Thoracic aorta (tissue), 2 donors: ENCODE measurements at places on chromosomes 1 and 21.

- no peak for DNase-seq
Measured at GRCh38 chr21:32597205-32597604, 11.9 kb upstream of the TCP10L start.

DNA sequence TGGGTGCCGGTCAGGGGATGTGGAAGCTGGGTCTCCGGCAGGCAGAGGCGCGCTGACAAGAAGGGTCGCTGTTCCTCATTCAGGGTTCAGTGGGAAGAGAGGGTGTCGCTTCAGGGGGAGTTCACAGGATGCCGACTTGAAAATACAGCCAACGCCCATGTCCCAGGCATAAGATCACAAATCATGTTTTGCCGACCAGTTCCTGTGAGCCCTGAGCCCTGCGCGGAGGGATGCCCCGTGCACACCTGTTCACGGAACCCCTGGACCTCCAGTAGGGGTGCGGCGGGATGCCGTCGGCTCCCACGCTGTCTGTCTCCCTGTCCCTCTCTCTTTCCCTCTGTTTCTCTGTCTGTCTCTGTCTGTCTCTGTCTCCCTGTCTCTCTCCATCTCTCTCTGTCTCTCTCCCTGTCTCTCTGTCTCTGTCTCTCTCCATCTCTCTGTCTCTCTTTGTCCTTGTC lies 26.8 kb downstream of the TP73 start:
- no peak for DNase-seq

DNA sequence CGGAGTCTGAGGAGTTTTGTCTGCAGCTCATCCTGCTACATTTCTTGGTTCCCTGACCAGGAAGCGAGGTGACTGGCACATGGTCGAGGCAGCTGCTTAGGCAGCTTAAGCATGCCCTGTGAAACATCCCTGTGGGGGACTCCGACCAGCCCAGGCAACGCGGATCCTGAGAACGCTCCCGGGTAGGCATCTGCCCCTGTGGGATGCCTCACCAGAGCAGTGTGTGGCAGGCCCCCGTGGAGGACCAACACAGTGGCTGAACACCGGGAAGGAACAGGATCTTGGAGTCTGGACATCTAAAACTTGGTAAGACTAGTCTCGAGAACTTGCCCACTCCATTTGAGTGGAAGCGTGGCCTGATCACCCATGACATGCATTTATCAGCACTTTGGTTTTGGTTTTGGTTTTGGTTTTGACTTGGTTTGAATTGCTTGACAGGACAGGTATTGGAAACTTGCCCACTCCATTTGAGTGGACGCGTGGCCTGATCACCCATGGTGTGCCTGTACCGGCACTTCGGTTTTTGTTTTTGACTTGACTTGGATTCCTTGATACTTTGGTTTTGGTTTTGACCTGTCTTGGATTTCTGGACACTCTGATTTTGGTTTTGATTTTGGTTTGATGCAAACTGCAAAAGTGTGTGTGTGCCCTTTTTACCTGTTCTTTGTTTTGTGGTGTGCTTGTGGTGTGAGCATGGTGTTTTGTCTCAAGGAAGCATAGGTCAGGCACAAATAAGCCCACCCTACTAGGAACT lies 12.2 kb upstream of the NEK2 start:
- no peak for DNase-seq

DNA sequence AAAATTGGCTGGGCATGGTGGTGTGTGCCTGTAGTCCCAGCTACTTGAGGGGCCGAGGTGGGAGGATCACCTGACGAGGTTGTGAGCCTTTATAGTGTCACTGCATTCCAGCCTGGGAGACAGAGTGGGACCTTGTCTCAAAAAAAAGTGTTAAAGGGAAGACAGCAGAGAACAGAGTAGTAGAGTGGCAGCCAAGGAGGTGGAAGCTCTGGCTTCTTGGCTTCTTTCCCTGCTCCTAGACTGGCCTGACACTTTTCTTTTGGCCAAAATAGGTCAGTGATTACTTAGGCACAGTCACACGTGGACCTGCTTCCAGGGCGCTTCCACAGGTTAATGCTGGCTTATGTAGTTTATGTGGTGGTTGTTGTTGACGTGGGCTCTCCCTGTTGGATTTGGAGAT lies 3.2 kb downstream of the DIP2A start:
- no peak for DNase-seq

DNA sequence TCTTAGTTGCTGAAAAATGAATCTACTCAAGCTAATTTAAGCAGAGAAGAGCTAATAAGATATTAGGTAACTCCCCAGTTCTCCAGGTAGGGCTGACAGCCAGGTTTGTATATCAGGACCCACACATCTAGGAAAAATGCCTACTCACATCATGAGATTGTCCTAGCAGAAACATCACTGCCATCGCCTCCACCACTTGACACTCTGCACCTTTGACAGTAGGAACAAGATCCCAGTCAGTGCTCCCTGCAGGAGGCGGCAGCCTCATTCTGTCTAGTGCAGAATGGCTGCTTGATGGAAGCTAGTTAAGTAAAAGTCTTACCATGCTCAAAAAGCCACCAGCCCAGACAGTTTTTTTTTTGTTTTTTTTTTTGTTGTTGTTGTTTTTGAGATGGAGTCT lies 31.6 kb upstream of the USP1 start:
- DNase-seq = no peak
